SK-MEL-5 (cell line): ENCODE measurements at places on chromosomes 6 and 20. TPM values are rescaled to one million over a fixed set of nuclear protein-coding genes. Genes with fewer than 3 reads are reported as not detected.
A peak's percentile ranks its signal among the peaks of the same experiment; 100 is the strongest.

Gene OR2W1
- total RNA-seq: not detected in 2 replicates

Gene PTGIS
- 0.16 TPM in 1 of 2 replicates, not detected in the other for total RNA-seq

Gene FLRT3
- 1.0 and 1.2 TPM in 2 replicates for total RNA-seq

Gene TBX18
- 10.1 and 13.4 TPM in 2 replicates for total RNA-seq

Gene KIAA0408
- total RNA-seq: 3.2 and 3.7 TPM in 2 replicates

Gene APCDD1L
- total RNA-seq: not detected in 2 replicates

Gene SLC22A16
- not detected in 2 replicates for total RNA-seq

Gene SIGLEC1
- total RNA-seq: not detected in 2 replicates

Gene TSPO2
- total RNA-seq: not detected in 2 replicates

Gene TFB1M
- total RNA-seq: 21.9 and 27.5 TPM in 2 replicates

GRCh38 chr20:36342331-36343120 lies 36.4 kb downstream of the DLGAP4 start:
- no peak for DNase-seq

DNA sequence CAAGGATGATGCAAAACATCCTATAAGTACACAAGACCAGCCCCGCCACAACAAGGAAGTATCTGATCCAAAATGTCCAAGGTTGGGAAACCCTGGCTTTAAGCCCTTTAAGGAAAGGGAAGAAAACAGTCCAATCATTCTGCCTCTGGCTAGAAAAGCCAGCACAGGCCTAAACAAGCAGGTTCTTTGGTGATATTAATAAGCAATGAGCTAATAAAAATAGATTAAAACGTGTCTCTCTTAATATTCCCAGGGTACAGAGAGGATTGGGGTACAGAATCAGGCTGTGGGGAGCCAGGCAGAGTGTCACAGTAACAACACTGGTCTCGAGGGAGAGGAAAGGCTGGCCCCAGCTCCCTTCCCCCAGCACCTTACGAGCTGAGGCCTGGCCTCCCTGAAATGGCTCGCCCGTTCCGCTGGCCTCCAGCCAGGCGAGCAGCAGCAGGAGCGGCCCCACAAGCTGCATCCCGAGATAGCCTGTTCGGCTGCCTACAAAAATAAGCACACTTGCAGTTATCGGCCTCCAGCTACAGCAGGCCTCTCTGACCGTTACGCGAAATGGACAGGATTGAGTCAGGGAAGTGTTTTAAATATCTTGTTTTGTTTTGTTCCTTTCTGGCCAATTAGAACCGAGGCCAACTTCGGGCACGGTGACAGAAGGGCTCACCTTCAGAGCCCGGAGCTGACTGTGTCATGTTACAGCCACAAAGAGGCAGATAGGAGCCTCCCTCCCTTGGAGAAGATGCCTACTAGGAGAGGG lies 4.0 kb upstream of the ZMYND8 start:
- peak; percentile 12 for DNase-seq

DNA sequence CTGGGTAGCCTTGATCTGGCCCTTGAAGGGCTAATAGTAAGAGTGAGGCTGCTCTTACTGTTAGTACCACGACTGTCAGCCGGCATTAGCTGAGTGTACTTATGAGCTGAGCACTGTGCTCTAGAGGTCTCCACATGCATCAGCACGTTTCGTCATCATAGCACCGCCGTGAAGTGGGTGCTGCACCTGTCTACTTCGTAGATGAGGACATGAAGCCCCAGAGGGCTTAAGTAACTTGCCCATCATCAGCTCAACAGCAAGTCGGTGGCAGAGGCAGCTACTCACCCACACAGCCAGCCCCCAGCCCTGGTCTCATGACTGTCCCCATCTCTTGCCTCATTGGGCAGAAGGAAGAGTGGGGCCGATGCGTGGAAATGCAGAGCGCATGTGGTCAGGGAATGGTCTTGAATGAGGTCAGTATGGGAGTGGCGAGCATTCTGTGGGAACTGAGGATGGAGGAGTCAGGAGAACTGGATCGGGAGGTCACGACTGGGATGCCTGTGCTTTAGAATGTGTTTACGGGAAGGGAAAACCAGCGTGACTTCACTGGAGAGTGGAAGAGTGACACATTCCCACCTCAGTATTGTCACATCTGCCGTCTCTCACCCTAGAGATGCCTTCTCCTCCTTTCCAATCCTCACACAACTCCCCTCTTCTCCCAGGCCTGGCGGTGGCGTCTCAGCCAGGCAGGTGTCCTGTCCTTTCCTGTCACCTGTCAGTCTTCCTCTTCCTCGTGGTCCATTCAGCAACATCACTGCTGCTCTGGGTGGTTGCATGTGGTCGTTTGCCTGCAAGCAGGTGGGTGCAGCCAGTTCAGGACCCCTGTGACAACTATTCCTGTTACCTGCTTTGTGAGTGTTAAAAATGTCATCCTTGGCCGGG lies 6.0 kb downstream of the SYTL3 start:
- no peak for DNase-seq

- no peak for DNase-seq
Measured at GRCh38 chr6:11812951-11813350, 34.3 kb upstream of the ADTRP start.

- DNase-seq: no peak
Measured at GRCh38 chr20:20799716-20800312, 87.4 kb upstream of the RALGAPA2 start.

- no peak for DNase-seq
Measured at GRCh38 chr6:89267918-89268317, 47.2 kb downstream of the GABRR2 start.

- peak; percentile 32 for DNase-seq
Measured at GRCh38 chr20:38434301-38434741, 807 bp downstream of the SNHG17 start.

DNA sequence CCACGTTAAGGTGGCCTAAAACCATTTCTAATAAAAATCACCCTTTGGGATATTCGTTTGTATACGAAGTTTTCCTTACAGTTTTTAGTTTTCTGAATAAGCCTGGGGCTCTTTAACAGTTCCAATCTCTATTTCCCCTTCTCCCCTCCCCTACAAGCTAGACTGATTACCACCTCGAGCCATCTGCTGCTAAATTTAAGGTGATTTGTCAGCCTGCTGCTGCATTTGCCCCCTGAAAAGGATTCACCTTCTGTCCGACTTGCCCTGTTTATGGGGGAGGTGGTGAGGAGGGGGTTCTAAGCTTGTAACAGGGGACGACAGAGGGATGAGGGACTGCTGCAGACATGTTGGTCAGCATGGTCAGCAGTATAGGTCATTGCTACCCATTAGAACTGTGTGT lies 146.3 kb downstream of the JARID2 start:
- DNase-seq: no peak

GRCh38 chr6:90925726-90926125 lies 338.9 kb upstream of the MAP3K7 start:
- DNase-seq: no peak

DNA sequence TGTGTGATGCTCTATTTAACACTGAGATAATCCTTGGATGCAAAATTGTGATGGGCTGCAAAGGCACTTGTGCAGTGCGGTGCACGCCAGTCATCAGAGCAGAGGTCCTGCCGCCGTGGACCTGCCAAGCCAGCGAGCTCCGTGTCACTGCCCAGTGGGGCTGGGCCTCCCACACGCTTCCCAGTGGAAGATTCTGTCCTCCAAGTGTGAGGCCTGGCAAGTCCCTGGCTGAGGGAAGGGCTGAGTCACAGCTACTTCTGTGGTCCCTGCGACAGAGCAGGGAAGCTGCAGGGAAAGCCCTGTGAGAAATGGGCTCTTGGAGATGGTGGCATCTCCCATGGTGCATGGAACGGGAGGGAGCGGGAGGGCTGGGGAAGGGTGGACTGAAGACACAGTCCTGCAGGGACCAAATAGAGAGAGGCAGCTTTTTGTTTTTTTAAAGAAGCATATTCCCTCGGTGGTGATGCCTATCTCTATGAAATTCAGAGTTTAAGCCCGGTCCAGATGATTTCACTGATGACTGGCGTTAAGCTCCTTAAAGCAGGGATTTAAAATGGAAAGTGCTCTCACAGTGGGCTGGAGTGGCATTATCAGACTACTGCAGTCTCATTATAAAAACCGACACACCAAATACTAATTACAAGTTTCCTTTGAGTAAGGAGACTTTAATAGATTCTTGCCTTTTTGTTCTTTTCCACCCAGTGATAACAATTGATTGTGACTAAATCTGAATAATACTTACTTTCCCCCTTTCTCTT lies 413.7 kb downstream of the QKI start:
- DNase-seq: no peak

DNA sequence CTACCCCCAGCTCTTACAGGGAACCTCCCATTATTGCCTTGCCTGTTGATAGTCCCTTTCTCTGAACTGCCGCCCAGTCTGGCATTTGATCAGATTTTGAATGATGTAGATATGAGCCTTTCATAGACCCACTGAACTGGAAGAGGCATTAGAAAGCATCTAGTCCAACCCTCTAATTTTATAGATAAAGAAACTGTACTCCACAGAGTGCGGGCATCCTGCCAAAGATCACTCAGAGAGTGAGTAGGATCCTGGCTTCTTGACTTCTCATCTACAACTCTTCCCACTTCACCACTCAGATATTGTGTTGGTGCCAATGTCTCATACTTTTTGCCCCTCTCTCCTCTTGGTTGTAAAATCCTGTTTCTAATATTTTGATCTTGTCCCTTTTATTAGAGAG lies 179.2 kb upstream of the BMP2 start:
- no peak for DNase-seq

DNA sequence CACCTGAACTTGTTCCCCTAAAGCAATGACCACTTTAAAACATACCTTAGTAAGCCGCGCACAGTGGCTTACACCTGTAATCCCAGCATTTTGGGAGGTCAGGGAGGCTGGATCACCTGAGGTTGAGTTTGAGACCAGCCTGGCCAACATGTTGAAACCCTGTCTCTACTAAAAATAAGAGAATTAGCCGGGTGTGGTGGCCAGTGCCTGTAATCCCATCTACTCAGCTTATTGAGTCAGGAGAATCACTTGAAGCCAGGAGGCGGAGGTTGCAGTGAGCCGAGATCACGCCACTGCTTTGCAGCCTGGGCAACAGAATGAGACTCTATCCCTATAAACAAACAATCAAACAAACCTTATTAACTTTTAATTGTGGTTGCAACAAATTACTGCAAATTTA lies 1.6 kb upstream of the RAET1E start:
- no peak for DNase-seq

DNA sequence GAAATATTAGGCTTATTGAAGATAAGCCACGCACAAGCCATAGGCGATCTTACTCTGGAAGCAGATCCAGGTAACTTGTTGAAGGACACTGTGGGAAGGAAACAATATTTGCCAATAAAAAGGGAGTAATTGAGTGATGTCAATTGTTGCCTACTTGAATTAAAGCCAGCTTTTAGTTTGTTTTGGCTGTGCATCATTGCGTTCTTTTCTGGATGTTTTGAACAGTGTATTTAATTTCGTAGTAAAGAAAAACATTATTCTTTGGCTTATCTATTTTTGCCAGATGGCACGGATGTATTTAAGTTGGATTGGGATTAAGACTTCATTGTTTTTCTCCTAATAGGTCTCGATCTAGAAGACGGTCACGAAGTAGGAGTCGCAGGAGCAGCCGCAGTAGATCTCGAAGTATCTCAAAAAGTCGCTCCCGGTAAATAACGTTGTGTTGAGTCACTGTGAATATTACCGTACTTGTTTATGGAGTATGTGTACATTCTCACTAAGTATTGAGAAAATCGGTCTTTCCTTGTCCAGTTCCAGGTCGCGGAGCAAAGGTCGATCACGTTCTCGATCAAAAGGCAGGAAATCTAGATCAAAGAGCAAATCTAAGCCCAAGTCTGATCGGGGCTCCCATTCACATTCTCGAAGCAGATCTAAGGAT lies 2.6 kb downstream of the SRSF6 start:
- no peak for DNase-seq

GRCh38 chr6:41798901-41799558 lies 11.5 kb downstream of the TOMM6 start:
- DNase-seq: no peak

DNA sequence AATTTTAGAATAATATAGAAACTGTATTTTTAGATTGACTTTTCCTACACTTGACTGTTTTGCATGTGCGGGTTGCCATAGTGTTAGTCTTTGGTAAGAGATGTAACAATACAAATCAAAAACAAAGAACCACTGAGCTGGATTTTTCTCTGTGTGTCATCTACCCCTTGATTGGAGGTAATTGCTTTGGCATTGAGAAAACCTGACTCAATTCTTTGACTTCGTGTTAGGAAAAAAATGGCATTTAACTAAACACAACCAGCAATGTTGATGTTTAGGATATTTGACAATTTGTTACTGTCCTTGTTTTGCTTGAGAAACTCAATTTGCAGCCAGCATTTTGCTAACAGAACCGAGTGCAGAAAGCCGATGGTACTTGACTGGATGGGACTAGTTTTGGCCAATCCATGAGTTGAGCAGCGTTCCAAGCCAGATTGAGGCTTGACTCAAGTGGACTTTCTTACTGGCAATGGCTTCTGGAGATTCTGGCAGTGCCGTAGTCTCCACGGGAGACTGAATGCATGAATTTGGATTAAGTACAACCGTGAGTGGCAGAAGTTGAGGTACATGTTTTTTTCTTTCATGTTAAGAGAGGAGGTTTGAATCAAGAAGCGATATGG lies 17.1 kb downstream of the TPBG start:
- no peak for DNase-seq

GRCh38 chr6:119361209-119361608 lies 11.6 kb upstream of the MAN1A1 start:
- no peak for DNase-seq

DNA sequence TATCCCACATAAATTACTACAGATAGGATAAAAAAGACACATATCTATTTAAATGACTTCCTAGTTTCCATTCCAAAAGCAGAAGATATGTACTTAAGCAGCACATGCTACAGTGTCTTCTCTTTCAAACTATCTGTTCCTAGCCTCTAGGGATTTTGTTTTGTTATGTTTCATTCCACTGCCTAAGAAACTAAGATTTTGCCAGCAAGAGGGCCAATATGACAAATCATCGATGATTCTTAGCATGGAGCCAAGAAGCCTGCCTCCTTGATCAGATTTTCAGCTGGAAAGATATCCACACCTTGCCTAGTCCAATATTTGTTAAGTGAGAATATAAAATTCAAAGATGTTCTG lies 7.0 kb downstream of the SNX5 start:
- DNase-seq: no peak

GRCh38 chr6:127547215-127547614 lies 28.1 kb upstream of the MTCL3 start:
- DNase-seq: peak; percentile 43

GRCh38 chr6:156396068-156396771 lies 381.0 kb upstream of the ARID1B start:
- DNase-seq: no peak

DNA sequence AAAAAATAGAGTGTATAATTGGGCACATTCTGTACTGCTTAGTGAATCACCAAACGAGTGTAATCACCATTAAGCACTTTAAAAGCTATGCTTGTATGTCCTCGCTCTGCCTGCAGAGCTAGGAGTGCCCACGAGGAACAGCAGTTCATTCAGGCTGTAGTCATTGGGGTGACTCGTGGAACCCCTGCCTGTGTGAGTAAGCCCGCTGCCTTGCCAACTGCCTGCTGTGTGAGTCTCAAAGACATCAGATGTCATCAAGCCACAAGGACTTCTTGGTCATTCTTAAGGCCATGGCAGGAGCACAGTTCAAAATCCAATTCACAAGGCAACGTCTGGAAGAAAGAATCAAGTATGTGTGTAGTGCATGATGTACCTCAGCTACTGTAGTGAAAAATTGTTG lies 60.4 kb downstream of the FOXO3 start:
- DNase-seq: no peak
